ENCODE measurements at places on chromosomes 13 and 19.
A peak's percentile ranks its signal among the peaks of the same experiment; 100 is the strongest.

DNA sequence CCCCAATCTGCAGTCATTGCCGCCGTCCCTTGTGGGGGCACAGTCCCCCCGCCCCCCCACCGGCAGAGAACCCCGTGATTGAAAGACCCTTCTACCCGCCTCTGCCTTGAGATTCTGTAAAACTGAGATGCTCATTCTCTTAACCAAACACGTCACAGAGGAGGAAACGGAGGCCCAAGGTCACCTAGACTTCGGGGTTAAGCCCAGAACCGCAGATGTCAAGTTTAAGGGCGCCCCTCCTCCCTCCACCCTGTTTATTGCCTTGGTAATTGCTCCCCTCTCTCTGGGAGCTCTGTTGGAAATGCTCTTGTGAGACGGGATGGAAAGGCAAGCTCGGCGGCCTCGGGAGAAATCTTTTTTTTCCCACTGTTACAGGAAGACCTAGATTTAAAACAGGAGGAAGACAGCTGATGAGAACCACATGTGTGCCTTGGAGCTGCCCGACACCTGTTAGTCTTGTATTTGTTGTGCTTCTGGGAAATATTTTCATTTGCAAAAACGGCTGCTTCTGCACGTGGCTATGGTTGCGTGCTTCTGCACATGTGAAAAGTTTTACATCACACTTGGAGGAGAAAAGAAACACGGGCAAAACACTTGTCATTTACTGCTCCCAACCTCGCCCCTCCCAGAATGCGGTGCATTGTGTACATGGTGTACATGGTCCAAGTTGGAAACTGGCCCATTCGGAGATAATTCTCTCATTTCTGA lies 1.1 kb upstream of the MED26 start:
- no peak for DNase-seq

DNA sequence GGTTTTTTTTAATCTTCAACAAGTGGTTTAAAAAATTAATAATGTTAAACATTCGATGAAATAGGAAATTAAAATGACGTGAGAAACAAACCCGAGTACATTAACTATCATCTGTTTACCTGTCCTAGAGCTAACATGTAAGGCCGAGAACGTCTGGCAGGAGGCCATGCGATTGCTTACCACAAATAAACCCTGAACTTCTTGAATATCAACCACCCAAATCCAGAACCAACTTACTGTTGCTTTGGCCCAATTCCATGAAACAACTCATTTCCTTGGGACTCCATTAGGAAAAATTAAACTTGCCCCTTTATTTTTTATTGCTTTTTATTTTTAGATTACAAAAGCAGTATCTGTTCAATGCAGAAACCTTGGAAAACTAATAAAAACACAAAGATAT lies 228.9 kb upstream of the IRS2 start:
- DNase-seq = no peak

DNA sequence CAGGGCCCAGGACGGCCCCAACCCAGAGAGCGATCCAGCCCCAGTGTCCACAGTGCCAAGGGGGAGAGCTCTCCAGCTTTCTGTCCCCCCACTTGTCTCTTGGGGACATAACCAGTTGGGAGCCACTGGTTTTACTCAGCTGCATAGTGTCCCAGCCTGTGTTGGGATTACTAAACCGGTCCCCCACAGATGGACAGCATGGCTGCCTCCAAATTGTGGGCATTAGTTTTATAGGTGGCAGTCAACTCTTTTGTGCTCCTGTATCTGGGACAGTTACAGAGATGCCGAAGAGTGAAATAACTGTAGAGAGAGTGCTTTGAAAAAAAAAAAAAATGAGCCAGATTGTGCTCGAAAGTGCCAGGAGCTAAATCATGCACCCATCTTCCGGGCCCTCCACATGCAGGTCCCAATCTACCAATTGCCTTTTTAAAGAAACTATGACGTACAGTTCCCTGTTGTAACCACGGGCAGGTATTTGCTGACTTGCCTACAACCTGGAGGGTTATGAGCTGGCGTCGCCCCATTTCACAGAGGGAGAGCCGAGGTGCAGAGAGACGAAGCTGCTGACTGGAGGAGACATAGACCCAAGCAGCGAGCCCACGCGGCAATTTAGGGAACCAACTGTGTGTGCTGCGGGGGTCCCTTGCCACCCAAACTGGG lies 2.4 kb upstream of the NFIC start:
- no peak for DNase-seq

DNA sequence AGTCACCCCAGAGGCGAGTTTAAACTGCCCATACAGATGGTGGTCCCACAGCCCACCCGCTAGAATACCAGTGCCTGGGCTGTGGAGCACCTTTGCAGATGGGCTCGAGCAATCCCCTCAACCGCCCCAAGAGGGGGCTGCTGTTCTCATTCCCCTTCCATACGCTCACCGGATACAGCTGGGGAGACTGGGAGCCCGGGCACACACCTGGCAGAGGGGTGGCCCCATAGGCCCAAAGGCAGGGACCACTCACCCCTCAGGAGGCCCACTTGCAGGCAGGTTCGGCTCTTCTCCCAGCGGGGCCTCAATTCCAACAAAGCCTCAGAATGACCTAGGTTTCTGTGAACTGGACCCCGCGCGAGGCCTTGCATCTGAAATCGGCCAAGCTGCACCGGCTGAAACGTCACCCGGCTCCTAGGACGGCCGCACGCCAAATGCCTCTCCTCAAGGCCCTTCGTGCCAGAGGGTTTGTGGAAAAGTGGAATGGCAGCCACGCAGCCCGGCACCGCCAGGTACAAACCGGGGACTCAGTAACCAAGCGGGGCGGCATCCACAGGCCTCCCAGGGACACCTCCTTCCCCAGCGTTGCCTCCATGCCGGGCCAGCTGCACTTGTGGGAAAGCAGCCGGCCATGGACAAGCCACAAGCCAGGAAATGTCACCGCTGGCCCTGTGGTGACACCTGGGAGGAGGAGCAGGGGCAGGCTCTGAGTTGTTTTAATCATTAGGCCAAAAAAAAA lies 18.7 kb downstream of the MLLT1 start:
- DNase-seq = peak; percentile 30

DNA sequence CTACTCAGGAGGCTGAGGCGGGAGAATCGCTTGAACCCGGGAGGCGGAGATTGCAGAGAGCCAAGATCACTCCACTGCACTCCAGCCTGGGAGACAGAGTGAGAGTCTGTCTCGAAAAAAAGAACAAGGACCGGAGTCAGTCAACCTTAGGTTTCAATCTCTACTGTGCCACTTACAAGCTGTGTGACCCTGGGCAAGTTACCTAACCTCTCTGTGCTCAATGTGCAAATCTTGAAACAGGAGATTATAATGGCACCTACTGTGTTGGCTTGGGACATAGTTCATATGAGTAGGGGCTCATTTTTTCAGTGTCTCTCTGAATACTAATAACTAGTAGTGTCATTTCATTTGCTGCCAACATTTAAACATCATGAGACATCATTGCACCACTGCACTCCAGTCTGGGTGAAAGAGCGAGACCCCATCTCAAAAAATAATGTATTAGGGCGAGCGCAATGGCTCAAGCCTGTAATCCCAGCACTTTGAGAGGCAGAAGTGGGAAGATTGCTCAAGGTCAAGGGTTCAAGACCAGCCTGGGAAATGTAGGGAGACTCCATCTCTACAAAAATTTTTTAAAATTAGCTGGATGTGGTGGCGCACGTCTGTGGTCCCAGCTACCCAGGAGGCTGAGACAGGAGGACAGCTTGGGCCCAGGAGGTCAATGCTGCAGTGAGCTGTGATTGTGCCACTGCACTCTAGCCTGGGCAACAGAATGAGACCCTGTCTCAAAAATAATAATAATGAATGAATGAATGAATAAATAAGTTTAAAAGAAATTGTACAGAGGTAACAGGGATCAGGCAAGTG lies 5.5 kb downstream of the C3 start:
- DNase-seq = no peak

GRCh38 chr13:107339209-107339608 lies 771.3 kb upstream of the ARGLU1 start:
- no peak for DNase-seq

- no peak for DNase-seq
These were observed 7.7 kb downstream of the NFILZ start for GRCh38 chr19:8638078-8638619.

GRCh38 chr19:45564131-45564780 lies 20.3 kb downstream of the OPA3 start:
- no peak for DNase-seq

- no peak for DNase-seq
These were observed 35.9 kb upstream of the MPHOSPH8 start for GRCh38 chr13:19597523-19597922.

DNA sequence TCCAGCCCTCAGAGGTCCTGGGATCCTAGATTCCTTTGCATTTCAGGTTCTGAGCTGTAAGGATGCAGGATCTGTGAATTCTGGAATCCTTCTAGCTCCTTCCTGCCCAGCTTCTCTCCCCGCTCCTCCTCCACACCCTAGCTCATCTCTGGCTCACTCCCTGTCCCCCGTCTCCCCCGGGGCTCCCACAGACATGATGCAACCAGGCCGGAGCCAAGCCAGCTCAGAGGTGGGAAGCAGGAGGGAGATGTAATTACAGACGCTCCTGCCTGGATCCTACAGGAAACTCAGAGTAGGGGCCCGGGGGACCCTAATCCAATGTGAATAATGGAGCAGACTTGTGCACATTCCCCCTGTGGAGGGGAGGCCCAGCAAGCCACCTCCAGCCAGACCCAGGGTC lies 4.5 kb downstream of the GNG8 start:
- DNase-seq = no peak

DNA sequence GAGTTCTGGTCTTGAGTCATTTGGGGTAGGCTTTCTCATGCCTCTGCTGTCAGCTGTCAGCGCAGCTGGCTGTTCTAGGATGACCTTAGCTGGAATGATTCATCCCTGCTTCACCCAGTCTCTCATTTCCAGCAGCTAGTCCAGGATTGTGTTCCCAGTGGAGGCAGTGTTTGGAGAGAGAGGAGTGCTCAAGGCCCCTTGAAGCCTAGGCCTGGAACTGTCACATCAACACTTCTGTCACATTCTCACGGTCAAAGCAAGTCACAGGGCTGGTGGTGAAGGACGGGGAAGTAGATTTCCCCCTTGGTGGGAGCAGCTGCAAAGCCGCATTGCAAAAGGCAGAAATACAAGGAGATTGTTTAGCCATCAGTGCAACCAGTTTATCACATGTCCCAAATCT lies 15.2 kb downstream of the TPT1 start:
- peak; percentile 55 for DNase-seq

GRCh38 chr13:30053939-30054338 lies 203.5 kb upstream of the UBL3 start:
- no peak for DNase-seq

DNA sequence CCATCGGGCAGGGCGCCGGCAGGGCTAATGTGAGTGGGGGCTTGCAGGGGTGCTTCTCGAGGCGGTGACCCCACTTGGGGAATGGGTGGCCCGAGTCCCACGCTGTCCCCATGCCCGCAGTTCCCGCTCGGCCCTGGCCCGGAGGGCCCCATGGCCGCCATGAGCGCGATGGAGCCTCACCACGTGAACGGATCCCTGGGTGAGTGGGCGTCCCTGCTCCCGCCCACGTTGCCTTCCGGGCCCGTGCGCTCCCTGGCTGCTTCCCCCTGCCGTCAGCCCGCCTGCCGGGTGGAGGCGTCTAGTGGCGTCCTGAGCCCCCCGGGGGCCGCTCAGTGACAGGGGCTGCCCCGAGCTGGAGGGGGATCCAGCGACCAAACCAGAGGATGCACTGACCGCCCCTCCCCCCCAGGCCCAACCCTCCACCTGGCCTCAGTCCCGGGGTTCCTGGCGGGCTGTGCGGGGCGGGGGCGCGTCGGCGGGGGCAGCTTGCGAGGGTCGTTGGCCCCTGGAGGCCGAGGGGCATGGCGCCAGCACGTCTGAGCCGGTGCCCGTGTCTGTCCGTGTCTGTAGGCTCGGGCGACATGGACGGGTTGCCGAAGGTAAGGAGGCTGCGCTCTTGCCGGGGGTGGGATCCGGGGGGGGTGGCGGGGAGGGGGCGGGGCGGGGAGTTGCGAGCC lies 4.8 kb downstream of the ISYNA1 start:
- DNase-seq = no peak

GRCh38 chr19:46426035-46426505 lies 2.7 kb downstream of the PNMA8C start:
- DNase-seq = no peak

GRCh38 chr19:46494146-46494940 lies 1.3 kb downstream of the PNMA8B start:
- no peak for DNase-seq

GRCh38 chr13:75647126-75647784 lies 11.1 kb downstream of the LMO7 start:
- DNase-seq = no peak

- DNase-seq = no peak
These were observed 1.2 kb upstream of the DPY19L3 start for GRCh38 chr19:32404213-32404932.

GRCh38 chr13:26253787-26254582 lies at the start of gene CDK8:
Gene CDK8 (plus strand): TSS chr13:26254129. CDS start chr13:26254642, 513 bp downstream.
- DNase-seq = peak; percentile 87

GRCh38 chr13:110173247-110173818 lies 133.6 kb downstream of the COL4A1 start:
- no peak for DNase-seq

DNA sequence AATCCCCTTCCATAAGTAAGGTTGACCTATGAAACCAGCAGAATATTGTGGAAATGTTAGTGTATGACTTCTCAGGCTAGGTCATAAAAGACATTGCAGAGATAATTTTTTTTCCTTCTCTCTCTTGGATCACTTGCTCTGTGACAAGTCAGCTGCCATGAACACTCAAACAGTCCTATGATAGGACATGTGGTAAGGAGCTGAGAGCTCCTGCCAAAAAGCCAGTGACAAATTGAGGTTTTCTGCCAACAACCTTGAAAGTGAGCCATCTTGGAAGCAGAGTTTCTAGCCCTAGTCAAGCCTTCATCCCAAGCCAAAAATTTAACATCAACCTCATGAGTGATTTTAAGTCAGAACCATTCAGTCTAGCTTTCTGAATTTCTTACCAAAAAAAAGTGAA lies 270.9 kb upstream of the NBEA start:
- DNase-seq = no peak

GRCh38 chr13:48506092-48506701 lies 26.7 kb downstream of the RCBTB2 start:
- no peak for DNase-seq

DNA sequence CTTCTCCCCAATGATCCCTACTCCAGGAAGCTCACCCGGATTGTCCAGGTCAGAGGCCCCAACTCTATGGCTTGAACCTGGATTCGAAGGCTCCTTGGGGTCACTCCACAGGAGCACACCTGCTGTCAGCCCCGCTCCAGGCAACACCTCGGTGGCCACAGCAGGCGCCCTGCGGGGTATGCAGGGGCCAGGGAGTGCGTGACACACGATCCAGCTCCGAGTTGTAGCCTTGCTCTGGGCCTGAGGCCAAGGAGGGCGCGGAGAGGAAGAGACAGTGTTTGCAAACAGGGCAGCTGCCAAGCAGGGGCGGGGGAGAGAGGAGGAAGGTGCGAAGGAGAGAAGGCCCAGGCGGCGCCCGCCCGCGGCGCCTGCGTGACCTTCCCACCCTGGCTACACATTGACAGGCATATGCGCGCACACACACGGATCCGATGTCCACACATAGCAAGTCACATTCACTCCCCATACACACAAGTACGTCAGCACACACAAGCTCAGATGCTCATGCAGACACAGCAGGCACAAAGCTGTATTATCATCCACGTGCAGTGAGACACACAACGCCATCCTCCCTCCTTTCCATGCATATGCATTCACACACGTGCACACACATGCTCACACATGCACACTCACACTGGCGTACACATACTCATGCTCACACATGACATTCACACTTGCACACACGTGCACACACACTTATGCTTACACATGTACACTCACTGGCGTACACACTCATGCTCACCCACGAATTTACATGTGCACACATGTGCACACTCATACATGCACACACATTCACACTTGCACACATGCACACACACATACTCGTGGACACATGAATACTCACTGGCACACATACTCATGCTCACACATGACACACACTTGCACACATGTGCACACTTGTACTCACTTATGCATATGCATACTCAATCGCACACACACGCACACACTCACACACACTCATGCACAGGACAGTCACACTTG lies 10.4 kb downstream of the SBK2 start:
- DNase-seq = peak; percentile 23
